Pulmonary artery endothelial cell (primary cell): ENCODE measurements at places on chromosomes 6 and 20.

GRCh38 chr6:27811451-27811772, 100.8 kb downstream of the OR2B2 start:
- no peak for DNase-seq

DNA sequence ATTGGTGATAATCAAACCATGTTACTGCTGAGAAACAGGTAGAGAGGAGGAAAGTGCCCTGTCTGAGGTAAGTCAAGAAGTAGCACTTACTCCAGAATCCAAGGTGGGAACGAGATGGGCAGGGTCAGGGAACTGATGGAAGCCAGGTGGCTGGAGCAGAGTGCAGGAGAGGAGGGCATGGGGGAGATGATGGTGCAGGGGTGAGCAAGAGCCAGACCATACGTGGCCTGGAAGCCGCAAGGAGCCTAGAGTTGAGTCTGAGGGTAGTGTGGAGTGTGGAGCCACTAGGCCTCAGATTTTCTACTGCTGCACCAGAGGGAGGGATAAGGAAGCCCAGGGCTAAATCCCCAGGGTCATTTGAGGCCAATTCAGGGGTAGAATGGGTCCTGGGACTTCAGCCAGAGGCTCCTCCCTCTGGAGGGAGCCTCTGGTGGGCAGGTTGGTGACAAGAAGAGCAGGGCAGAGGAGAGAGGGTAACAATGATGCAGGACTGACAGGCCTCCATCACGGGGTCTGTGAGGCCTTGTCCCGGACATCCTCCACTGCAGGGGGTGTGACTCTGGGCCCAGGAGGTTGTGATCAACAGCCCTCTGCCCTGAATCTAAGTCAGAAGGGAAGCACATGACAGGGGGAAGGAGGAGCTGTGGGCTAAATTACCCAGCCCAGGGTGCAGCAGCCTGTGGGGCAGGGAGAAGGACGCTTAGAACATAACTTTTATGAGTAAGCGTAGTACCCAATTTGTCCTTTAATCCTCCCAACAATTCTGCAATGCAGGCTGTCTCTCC, 28.7 kb downstream of the COX4I2 start:
- no peak for DNase-seq

DNA sequence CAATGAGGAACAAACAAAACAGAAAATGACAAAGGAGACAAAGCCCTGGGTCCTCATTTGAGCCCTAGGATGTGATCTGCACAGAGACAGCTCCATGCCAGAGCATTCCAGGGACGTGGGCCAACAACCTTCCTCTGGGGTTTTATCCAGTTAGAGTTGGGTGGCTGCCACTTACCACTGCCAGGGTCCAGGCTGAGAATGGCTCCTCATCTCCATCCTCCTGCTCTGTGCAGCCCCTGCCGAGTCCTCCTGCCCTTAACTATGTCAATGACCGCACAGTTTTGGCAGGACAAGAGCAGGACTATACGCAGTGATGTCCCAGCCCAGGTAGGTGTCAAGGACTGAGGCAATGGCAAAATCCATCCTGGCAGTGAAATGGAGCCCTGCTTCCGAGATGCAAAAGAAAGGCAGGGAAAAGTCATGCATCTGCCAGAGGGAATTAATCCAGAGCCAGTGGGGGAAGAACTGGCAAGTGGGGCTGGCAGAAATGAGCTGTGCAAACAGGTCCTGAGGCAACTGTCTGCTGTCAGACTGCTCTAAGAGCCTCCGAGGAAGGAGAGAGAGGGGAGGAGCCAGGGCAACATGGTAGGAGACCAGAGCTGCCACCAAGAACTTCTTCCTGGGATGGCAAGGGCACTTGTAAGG, 449.4 kb downstream of the PTPRT start:
- no peak for DNase-seq

- no peak for DNase-seq
These were observed 11.5 kb downstream of the FGD2 start for GRCh38 chr6:37016995-37017394.

GRCh38 chr6:156587751-156588301, 189.4 kb upstream of the ARID1B start:
- no peak for DNase-seq

- no peak for DNase-seq
These were observed 111.3 kb upstream of the MLN start for GRCh38 chr6:33915134-33915533.

- DNase-seq = no peak
These were observed 553.1 kb downstream of the NKAIN2 start for GRCh38 chr6:124356811-124357210.

GRCh38 chr20:54219751-54220426, 12.0 kb downstream of the PFDN4 start:
- DNase-seq = no peak

- no peak for DNase-seq
These were observed 43.6 kb downstream of the NCOA7 start for GRCh38 chr6:125834348-125834747.

DNA sequence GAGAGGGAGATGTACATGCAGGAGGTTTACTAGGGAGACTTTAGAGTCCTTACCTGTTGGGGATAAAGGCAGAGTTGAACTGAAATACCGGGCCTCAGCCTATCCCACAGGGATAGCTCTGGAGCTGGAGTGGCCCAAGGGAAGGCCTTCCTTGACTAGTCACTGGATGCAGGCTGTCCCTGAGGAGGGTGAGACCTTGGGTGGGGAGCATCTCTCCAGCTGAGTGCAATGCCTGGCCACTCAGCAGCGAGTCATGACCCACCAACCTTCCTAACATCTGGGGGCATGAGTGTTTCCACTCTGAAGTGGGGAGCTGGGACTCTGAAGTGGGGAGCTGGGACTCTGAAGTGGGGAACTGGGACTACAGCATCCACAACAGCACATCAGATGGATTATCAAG, 46.1 kb upstream of the ENPP5 start:
- no peak for DNase-seq

GRCh38 chr6:31737315-31737990, 1.1 kb upstream of the CLIC1 start:
- no peak for DNase-seq

DNA sequence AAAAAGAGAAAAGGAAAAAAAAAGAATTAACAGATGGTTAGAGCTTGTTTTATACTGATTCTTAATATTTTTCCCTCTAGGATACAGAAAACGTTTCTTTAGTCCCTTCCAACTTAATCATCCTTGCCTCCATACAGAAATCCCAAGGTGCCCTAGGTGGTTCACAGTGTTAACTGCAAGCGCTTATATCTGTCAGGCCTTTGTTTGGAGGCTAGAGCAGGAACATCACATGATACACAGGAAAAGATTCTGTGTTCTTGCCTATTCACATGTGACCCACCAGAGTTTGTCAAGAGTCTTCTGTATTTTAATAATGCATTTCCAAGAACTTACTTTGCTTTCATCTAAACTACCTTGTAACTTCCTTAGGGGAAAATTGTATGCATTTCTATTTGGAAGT, 31.3 kb downstream of the ANKRD6 start:
- no peak for DNase-seq
